ENCODE measurements at places on chromosomes 2 and 18.

GRCh38 chr2:47303341-47304148, 99.4 kb upstream of the MSH2 start:
- DNase-seq = no peak

DNA sequence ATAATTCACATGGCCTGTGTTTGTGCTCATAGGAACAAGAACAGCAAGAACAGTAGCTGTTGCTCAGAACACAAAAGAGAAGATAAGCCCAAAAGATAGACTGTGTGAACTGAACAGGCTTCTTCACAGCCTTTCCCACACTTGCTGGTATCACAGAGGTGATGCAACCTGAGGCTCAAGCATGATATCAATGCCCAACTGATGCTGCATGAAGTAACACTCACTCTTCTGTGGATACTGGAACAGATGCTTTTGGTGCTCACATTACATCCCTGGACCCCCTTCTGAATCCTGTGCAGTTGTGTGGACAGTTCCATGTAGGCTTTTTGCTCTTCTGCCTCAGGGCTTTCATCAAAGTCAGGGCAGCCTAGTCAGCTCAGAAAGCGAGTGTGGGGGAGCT, 88.4 kb upstream of the RND3 start:
- DNase-seq = no peak

DNA sequence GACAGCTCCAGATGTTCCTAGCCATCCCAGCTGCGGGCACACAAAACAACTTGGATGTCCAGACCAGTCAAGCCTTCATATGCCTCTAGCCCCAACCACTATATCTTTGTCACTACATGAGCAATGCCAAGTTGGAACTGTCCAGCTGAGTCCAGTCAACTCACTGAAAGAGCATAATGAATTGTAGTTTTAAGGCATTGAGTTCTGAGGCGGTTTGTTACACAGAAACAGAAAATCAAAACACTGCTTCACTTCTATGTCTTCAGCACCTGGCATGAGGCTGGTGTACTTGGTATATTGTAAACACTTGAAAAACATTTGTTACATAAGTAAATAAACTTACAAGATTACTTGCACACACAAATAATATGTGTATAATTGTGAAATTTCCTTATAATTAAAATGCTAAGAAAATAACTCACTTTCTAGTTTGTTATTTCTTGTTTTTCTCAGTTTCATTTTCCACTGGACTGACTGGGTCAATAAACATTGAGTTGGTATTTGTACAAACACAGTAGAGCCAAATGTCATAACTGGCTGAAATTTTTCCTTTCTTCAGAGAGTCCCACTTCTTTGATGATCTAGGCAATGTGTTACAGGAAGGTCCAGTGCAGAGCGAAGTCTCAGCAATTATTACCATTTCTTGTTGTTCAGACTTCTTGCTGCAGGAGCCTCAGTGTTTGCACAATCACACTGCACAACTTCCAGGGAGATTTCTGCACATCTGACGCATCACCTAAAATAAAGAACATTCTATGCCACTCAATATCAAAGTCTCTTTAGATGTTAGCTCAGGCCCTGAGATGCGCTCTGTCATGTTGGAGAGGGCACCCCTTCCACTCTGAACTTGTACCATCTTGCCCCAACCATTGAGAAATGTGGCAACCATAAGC, 38.2 kb upstream of the DPP4 start:
- no peak for DNase-seq

DNA sequence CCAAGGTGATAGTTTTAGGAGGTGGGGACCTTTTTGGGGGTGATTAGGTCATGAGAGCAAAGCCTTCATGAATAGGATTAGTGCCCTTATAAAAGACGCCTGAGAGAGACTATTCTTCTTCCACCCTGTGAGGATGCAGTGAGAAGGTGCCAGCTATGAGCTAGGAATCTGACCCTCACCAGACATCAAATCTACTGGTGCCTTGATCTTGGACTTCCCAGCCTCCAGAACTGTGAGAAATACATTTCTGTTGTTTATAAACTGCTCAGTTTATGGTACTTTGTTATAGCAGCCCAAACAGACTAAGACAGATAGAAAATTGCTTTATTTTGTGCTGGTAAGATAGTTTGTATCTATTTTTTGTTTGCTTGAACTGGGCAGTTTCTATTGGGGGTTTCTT, 40.1 kb downstream of the PHLPP1 start:
- no peak for DNase-seq

DNA sequence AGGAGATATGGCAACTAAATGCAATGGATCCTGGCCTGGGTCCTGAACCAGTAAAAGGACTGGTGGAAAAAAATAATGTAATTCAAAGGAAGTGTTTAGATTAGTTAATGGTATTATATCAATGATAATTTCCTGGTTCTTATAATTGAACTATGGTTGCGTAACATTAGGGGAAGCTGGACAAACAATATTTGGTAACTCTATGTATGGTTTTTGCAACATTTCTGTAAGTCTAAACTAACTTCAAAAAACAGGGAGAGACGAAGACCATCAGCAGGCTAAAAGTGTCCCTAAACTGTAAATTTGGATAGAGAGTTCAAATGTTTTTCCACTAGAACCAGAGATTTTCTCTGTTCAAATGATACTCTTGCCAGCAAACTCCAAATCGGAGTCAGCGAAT, 36.9 kb downstream of the KLF7 start:
- DNase-seq = no peak

- DNase-seq = no peak
These were observed 44.3 kb upstream of the ASB1 start for GRCh38 chr2:238382381-238382781.

- DNase-seq = no peak
These were observed 1.9 kb upstream of the SLC1A4 start for GRCh38 chr2:64987001-64987955.

- DNase-seq = no peak
These were observed 26.6 kb upstream of the GLI2 start for GRCh38 chr2:120708944-120709607.

DNA sequence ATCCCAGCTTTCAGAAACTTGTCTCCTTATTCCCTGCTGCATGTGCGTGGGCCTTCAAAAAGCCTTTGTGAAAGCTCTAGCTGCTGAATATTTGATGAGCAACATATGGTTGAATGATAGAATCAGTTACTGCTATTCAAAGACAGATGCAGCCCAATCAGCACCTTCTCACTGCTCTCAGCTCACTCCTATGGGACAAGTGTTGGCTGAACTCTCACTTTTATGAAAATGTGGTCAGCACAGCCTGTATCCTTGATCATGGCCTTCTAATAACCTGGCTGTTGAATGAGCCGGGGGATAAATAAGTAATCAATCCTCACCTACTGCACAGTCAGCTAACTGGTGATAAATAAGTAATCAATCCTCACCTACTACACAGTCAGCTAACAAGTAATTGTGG, 103.2 kb downstream of the PIEZO2 start:
- DNase-seq = no peak

DNA sequence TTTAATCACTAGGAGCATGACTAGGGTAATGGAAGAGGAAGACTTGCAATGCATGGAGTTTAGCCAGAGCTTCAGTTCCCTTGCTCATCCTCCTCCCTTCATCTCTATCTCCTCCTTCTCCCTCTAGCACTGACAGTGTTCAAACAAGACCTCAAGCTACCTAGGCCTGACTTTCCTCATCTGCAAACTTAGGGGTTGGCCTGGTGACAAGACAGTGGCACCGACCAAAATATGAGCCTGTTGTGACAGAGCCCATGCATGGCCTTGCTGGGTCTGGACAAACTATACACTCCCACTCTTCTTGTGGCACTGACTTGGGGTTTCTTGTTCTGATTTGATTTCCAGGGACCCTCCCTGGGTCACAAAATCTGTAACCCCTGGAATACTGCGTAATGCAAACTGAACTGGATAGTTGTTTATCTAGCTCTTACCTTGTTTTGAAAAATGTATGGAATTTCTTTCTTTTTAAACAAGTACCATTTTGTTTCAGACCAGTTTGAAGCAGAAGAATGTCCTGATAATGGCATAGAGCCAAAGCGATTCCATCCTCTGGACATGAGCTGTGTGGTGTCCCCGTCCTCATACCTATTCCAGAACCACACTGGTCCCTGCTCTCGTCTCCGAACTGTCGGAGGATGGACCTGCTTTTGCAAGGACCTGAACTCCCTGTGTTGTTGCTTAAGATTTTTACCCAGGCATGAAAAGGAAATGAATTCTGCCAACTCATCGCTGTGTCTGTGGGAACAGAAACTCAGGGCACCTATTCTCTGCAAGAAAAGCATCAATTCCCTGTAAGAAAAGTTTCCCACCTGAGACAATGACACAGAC, 33.4 kb upstream of the PPP4R1 start:
- no peak for DNase-seq

- no peak for DNase-seq
These were observed 90.3 kb upstream of the B3GNT7 start for GRCh38 chr2:231305221-231305620.

- no peak for DNase-seq
These were observed 124.7 kb downstream of the ZFP36L2 start for GRCh38 chr2:43101751-43102150.

DNA sequence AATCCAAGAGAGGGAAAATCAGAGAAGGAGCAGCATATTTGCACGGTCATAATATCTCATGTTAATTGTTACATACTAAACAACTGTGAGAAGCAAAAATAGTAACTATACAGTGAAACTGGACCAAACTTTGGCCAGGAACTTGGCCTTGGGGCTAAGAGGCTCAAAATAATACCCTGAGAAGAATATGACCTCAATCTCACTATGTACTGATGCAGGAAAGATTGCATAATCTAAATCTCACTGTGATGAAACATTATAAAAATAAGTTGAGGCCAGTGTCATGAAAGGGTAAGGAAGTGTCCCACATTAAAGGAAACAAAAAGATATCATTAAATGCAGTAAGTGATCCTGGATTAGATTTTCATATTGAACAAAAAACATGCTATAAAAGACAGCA, 36.5 kb downstream of the ZRANB3 start:
- no peak for DNase-seq

- DNase-seq = no peak
These were observed 239.0 kb upstream of the CXCR4 start for GRCh38 chr2:136357007-136357380.

DNA sequence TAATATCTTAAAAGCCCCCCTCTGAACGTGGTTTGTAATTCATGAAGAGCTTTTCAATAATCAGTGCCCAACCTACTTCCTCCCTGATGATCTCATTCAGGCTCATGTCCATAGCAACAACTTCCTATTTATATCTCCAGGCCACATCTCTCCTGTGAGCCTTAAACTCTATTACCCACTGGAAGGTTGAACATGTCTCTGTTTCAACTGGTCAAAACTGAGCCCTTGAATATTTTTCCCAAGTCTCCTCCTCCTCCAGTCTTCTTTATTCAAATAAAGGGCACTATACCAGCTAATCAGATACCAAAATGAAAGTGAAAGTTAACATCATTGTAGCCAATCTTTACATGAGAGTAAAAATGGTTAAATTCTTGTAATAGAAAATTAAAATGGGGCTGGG, 63.7 kb upstream of the ITGA4 start:
- no peak for DNase-seq

DNA sequence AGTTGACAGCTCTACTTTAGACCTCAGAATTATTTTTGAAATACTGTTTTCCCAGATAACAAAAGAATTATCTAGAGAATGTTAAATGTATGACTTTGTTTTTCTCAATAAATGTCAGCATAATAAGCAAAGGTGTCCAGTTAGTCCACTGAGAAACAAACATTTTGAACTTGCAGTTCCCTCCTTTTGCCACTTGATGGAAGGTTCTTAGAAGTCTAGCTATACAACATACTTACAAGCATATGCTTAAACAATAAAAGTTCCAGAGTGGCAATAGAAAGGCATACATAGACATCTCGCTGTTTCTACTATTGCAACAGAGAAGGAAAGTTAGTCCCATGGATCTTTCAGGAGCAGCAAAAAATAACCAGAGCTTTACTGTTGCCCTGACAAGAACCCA, 11.8 kb downstream of the NDUFA10 start:
- no peak for DNase-seq

GRCh38 chr2:95058989-95059641, 33.6 kb downstream of the MAL start:
- no peak for DNase-seq

DNA sequence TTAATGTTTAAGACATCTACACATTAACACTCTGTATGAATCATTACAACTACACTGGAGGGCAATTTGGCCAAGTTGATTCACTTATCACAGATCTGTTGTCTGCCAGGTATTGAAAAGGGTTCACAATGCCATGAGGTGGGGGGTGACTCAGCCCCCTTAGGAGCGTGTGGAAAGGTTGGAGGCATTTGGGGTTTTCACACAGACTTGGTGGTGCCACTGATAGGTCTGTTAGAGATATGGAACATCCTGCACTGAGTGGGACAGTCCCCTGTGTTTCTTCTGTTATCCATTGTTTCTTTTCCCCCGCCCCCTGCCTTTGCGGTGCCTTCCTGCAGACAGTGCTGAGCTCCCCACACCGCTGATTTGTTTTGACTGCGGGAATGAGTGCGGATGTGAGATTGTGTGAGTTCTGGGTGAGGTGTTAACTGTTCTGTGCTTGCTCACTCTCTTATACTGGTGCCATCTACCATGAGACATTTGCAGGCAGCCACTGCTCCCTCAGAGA, 9.3 kb upstream of the TSN start:
- DNase-seq = no peak

DNA sequence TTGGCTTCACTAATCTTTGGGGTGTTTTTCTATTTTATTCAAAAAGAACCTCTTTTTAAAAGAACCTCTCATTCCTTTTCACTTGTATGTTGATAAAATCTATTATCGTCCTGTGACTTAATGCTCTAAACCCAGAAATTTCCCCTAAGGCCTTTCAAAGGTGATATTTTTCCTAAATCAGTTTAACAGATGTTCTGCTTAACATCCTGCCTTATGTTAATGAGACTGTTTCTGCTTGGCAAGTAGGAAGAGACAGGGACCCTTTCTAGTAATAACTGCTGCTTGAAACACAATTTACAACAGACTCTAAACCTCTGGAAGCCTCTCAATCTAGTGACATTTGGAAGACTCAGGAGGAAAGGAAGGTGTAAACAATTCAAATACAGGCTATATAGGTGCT, 128.8 kb downstream of the KCNJ3 start:
- no peak for DNase-seq

- no peak for DNase-seq
These were observed 15.2 kb upstream of the SAP130 start for GRCh38 chr2:128043041-128043440.

- no peak for DNase-seq
These were observed 37.3 kb upstream of the ZNF512 start for GRCh38 chr2:27545348-27546141.

- no peak for DNase-seq
These were observed 66.1 kb downstream of the CIB4 start for GRCh38 chr2:26574900-26575560.

- no peak for DNase-seq
These were observed 85.7 kb upstream of the LAPTM4A start for GRCh38 chr2:20137131-20137571.

GRCh38 chr2:181904022-181904632, 12.6 kb downstream of the ITPRID2 start:
- no peak for DNase-seq

- no peak for DNase-seq
These were observed 24.0 kb downstream of the RTN4 start for GRCh38 chr2:55026202-55026601.

Data from activated naive CD4-positive, alpha-beta T cell (primary cell).